CD4-positive, alpha-beta T cell treated with Interleukin-2 at 100 ng/mL for 4 hours (primary cell): ENCODE measurements at places on chromosomes 11 and 22.

DNA sequence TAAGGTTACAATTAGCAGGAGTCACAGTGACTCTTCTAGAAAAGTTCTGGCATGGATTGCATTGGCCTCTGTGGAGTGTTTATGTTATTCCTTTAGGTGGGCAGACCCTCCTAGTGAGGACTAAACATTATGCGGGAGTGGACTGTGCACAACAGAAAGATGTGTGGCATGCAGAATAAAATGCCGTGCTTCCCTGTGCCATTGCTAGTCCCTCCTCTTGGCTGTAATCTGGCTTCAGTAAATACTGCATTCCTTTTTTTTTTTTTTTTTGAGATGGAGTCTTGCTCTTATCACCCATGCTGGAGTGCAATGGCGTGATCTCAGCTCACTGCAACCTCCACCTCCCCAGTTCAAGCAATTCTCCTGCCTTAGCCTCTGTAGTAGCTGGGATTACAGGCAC is 45.0 kb downstream of the SLC5A1 start:
- DNase-seq, result no peak

DNA sequence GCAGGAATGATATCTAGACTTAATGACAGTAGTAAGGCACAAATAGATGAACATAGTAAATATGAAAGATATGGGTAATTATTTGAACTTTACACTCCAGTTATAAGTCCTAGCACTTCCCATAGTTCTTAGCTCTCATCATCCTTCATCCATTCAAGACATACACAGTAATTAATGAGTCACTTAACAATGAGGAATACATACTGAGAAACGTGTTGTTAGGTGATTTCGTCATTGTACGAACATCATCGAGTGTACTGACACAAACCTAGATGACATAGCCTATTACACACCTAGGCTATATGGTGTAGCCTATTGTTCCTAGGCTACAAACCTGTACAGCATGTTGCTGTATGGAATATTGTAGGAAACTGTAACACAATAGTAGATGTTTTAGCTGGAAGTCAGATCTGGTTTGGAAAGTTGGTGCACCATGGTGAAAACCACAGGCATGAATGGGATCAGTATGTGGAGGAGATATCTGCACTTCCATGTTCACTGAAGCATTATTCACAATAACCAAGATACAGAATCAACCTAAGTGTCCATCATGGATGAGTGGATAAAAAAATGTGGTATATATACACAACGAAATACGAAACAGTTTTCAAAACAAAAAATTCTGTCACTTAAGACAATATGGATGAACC is 229.9 kb upstream of the PITPNB start:
- no peak for DNase-seq

GRCh38 chr11:3865388-3866193 is 10.1 kb downstream of the STIM1 start:
- no peak for DNase-seq

- no peak for DNase-seq
These were observed 555.9 kb downstream of the MIAT start for GRCh38 chr22:27213294-27213693.

GRCh38 chr11:17558025-17558780 is 11.1 kb downstream of the OTOG start:
- DNase-seq, result no peak

DNA sequence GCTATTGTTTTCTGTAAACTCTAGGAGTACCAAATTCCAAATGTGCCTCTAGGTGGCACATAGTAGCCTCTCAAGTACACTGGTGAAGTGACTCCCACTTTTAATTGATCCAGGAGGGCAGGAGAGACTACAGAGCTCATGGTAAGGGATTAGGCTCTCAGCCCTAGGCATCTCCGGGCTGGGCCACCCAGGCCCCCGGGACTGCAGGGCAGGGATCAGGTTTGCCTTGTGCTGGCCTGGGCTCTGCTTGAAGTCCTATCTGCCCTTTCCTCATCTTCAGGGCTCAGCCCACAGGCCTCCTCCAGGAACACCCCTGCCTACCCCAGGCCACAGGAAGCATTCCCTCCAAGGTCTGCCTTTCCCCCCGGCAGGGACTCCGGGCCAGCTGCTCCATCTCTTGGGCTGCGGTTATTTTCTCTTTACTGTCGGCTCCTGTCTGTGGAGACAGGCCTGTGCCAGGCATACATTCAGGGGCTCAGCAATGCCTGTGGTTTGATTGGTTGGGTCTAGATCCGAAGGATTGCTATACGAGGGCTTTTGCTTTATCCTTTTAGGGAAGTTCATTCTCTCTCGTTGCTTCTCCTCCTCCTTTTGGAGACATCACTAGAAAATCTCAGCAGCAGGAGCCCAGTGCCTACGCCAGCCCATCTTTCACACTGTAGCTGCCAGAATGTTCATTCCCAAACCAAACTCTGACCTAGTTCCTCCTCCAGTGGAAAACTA is 32.8 kb downstream of the PARVA start:
- DNase-seq, result no peak

- no peak for DNase-seq
These were observed 98.6 kb upstream of the AKIP1 start for GRCh38 chr11:8812438-8812837.

DNA sequence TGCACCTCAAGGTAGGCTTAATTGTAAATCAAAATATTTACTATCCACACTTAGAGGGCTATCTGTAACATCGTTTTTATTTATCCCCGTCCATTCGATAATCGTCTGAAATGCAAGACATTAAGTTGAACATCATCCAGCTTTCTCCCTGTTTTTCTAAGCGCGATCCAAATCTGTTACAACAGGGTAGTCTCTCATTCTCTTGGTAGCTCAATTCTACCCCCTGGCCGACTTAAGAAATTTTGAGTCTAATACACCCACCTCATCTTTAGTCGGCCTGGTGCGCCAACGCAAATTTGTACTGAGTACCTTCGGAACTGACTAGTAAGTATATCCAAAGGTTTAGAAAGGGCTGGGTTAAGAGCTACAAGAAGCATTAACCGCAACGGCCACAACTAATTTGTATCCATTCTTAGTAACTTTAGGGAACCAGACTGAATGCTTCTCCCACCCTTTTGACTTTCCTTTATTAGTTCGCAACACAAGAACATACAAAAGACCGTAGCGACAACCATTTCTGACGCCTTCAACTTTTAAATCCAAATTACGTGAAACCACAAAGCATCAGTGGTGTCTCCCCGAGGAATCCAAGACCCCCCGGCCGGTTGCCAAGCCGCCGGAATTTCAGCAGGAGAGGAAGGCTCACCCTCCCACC is 1.0 kb upstream of the ZNF143 start:
- DNase-seq, result peak; percentile 33
